ENCODE measurements at places on chromosomes 12 and 14.

DNA sequence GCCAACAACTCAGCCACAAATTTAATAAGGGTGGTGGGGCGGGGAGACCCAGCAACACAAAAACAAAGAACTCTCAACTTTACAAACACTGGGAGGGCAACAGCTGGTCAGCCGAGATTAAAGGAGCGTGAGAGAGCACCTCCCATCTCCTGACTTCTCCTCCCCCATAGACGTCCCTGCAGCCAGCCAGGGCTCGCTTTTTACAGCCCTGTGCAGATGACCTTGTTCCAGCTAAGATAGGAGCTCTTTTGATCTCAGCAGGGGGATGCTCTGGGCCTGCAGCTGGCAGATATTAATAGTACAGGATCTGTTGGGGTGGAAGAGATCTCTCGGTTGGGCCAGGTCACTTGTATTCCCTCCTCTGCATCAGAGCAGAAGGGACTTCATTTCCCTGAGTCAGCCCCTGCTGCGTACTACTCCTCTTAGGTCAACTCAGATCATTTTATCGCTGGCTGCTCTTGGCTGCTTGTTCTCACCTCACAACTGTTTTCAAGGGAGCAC is 475.8 kb downstream of the RAD51B start:
- DNase-seq: no peak

DNA sequence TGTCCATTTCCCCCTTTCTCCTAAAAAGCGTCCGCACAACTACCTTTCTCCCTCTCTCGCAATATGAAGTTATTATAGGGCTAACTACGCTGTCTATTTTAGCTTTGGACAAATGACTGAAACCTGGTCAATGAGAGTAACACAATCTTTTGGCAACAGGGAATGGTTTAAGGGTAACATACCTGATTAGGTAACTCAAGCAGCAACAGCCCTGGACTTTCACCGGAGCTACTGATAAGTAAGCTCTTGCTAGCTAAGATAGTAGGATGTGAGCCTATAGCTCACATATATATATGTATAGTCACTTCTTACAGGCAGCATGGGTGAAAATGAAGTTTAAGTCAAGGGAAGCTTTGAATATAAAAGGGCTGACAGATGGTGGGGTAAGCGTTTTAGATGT is 313.0 kb downstream of the CEP128 start:
- DNase-seq: no peak

DNA sequence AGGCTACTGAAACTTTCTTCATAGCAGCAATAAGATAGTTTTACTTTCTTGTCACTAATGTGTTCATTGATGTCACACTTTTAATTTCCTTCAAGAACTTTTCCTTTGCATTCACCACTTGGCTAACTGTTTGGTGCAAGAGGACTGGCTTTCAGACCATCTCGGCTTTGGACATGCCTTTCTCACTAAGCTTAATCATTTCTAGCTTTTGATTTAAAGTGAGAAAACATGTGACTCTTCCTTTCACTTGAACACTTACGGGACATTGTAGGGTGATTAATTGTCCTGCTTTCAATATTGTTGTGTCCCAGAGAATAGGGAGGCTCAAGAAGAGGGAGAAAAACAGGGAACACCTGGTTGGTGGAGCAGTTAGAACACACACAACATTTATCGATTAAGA is 41.9 kb downstream of the IFNG start:
- DNase-seq: no peak

GRCh38 chr12:41907021-41907420 is 237.7 kb downstream of the GXYLT1 start:
- DNase-seq: no peak

DNA sequence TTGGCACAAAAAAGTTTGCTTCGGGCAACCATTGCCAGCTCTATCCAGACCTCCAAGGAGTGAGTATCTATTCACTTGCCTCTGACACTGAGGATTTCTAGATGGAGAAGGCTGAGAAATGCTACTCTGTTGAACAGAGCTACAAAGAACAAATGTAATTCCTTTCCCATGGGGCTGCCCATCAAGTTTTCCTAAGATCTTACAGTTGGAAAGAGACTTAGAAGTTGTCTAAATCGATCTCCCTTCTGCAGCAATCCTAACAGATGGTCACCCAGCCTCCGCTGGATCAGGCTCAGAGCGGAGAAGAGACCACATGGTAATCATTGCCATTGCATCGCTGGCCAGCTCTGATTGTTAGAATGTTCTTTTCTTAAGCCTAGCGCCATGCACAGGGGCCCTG is 110.1 kb upstream of the BCL2L14 start:
- no peak for DNase-seq

DNA sequence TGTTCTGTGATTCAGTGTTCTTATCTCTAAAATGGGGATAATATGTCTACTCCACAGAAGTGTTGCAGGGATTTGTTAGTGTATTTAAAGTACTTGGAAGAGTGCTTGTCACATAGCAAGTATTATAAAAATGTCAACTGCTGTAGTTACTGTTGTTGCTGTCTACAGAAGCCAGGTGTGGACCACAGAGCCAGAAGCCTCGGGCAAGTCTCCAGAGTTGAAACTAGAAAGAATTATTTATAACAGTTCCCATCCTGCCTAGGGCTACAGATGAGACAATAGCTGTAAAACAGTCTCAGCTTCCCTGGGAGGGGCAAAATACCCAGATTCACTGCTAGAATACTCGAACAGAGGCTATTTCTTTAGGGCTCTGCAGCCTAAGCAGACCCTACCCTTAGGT is 55.4 kb upstream of the FUT8 start:
- no peak for DNase-seq

- DNase-seq: no peak
These were observed 478.2 kb upstream of the RGS6 start for GRCh38 chr14:71454010-71454409.

- no peak for DNase-seq
These were observed 318.5 kb upstream of the MDGA2 start for GRCh38 chr14:47993883-47994282.

DNA sequence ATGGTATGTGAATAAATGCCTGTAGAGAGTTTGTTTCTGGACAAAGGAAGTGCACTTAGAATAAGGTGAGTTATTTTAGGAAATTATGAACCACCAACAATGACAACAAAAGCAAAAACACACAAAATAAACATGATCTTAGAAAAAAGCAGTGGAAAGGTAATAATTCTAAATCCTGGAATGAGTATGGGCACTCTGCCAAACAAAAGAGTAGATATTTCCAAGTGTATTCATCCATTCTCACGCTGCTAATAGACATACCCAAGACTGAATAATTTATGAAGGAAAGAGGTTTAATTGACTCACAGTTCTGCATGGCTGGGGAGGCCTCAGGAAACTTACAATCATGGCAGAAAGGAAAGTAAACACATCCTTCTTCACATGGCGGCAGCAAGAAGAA is 269.3 kb upstream of the NPAS3 start:
- no peak for DNase-seq

DNA sequence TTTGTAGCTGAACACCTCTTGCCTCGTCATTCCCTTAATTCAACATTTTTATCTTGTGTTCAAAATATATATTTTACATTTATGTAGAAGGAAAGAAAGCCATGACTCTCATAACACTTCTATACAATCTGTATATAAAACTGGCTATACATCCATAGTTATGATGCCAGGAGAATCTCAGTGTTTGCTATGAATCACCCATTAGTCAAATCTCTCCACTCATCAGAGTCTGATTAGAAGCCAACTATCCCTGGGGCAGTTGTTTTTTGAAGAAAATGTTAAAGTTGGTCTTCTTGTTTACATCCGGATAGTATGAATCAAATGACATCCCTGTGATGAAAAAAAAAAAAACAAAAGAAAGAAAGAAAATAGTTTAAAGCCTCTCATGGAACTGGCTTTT is 503.9 kb downstream of the NELL2 start:
- DNase-seq: no peak

DNA sequence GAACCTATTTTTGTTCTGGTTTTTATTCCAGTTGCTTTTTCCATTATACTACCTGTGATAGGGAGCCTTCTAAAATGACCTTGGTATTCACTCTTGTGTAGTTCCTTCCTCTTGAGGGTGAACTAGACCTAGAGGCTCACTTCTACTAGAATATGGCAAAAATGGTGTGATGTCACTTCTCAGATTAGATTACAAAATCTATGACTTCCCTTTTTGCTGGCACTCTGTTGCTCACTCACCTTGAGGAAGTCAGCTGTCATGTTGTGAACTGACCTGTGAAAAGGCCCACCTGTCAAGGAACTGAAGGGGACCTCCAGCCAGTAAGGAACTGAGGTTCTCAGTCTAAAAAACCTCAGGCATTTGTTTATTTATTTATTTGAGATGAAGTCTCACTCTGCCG is 5.7 kb downstream of the MIPOL1 start:
- no peak for DNase-seq

GRCh38 chr12:27639265-27639664 is 57.0 kb upstream of the REP15 start:
- no peak for DNase-seq

DNA sequence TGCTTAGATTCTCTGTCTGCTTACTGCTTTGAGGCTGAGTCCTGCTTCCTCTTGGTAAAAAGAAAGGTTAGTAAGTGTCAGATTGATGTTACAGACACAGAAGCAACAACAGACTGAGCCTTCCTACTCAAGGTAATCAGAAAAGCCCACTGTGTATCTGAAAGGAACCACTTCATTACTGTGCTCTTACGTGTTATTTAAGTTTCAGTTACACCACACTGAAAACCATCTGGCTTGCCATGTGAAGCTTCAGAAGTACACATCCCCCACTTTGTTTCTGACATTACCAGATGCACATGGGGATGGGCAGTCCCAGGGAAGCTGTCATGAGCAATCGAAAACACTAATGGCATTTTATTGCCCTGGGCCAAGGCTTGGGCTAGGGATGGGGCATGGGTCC is 1290.1 kb downstream of the AACS start:
- no peak for DNase-seq

GRCh38 chr12:80925237-80925636 is 12.5 kb downstream of the LIN7A start:
- no peak for DNase-seq

- no peak for DNase-seq
These were observed 45.6 kb downstream of the EFCAB11 start for GRCh38 chr14:89908712-89909450.

DNA sequence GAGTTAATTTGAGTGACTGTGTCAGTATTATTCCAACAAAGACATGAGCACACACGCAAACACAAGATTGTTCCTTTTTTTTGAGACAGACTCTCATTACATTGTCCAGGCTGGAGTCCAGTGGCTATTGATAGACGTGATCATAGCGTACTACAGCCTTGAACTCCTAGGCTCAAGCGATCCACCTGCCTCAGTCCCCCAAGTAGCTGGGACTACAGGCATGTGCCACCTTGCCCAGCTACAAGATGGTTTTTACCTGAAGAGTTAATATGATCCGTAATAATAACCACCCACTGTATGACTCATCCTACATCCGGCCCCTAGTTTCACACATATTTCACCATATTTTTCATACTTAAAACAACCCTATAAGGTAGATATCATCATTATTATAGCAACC is 26.8 kb downstream of the BCAT1 start:
- no peak for DNase-seq

DNA sequence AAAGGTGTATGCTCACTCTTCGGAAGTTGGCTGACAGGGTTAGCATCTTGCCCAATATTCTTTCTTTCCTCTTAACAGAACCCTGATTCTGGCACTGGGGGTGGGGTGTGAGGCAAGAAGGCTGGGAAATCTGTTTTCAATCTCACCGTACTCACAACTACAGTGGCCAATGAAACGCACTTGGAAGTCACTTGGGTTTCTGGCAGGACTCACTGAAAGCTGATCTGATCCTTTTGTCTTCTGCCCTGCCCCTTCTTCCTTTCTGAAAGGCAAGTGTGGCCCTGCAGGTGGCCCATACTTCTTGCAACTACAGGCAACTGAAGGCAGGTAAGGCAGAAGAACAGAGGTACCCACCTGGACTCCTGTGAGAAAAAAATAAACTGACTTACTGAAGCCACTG is 106.9 kb downstream of the STXBP6 start:
- no peak for DNase-seq

DNA sequence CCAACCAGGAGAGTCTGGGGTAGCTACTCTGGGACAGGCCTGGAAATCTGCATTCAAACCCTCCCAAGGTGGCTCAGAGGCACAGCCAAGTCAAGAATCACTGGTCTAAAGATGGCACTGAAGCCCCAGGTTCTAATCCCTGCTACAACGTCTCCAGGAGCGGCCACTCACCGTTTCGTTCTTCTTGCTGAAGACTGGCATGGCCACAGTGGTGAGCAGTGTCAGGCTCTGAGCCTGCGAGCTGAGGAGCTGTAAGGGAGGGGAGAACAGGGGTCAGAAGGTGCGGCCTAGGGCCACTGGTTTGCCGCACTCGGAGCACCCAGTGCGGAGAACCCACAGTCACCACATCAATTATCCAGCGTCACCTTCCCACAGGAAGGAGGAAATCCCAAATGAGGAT is 38.8 kb downstream of the CACNA2D4 start:
- no peak for DNase-seq

- DNase-seq: no peak
These were observed 53.2 kb downstream of the TESC start for GRCh38 chr12:117046011-117046369.

DNA sequence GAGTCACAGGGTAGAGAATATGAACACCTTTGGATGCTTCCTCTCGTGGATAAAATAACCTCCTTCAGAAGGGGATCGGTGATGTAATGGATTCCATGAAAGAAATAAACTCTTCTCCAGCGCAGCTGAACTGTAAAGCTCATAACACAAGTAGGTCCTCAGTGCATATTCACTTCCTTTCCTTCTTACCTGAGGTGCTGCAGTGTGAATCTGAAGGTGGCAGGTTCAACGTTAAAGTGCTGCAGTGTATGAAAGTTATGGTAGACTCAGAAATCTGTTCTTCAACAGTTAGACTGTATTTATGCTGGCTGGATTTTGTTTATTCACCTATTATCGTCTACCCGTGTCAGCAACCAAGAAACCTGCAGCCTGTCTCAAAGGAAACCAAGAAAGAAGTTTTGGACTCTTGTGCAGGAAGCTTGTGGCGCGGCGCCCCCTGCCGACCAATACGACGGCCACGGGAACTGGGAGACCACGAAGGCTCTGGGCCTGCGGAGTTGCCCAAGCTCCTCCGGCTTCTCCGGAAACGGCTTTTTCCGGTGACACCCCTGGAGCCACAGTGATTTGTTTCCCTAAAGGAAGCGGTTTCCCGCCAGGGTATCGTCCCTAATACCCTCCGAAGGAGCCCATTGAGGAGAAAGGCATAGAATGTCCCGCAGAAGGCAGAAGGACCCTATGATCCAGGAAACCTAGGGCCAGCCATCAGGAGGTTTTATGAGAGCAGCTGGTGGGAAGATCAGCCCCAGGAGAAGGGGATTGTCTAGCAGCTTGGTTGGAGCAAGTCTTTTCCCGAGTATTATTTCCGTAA is 17.6 kb upstream of the RNASE3 start:
- peak; percentile 74 for DNase-seq

DNA sequence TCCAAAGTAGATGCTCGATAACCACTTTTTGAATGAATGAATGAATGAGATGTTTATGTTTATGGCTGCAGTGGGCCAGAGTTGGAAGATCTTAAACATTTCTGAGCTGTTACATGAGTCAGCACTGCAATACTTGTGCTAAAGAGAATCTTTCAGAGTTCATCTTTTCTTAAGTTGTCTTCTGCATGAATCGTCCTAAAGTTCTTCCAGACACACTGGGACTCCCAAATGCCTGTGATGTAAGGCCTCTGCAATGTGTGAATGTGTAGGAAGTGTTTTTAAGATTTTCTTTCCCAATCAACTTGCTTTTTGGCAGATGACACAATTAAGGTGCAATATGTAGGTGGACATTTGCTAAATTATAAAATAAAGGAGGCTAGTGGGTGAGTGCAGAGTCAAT is 50.3 kb upstream of the TRIM9 start:
- no peak for DNase-seq

GRCh38 chr12:85280165-85280983 is at the start of gene ALX1:
Gene ALX1 (plus strand): TSS chr12:85280220. CDS start chr12:85280262, 42 bp downstream.
- no peak for DNase-seq
